ENCODE measurements at places on chromosomes 13 and 19. TPM values are rescaled to one million over a fixed set of nuclear protein-coding genes. Genes with fewer than 3 reads are reported as not detected.
A peak's percentile ranks its signal among the peaks of the same experiment; 100 is the strongest.

DNA sequence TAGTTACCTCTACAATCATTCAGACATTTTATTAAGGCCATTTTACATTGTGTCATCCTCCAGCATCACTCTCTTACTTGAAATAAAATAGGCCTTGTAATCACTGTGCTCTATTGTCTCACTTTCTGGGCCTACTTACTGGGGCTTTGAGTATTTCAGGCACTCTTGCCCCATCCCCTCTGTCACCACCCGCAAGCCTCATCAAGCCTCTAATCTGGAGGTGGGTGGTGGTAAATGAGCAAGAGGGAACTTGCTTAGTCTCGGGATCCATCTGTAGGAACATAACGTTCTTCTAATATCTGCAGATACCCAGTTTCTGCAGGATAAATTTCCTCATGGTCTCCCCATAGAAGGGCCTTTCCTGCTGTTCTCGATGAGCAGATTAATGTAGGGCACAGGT lies 19.4 kb upstream of the GPR18 start:
- DNase-seq = no peak

PPP1R37 gene
- total RNA-seq = 27.7 TPM

GRCh38 chr13:32829269-32829668 lies 187.0 kb upstream of the KL start:
- DNase-seq = no peak

HRC gene
- total RNA-seq = 154 TPM

CGB2 gene
- total RNA-seq = not detected

C19orf33 gene
- total RNA-seq = 16.6 TPM

CEACAM16 gene
- total RNA-seq = not detected

DNA sequence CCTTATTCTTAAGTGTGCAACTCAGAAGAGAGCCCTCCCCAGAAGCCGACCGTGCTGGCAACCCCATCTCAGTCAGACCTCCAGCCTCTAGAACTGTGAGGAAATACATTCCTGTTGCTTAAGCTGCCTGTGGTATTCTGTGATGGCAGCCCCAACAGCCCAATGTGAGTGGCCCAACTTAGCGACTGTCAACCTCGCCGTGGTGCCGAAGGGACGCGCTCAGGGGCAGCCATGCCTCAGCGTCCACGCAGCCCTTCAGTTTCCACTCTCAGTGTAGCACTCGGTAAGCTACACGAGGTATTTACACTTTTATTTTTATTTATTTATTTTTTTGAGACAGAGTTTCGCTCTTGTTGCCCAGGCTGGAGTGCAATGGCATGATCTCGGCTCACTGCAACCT lies 18.4 kb downstream of the PROZ start:
- no peak for DNase-seq

- peak; percentile 95 for DNase-seq
Observed at GRCh38 chr19:46288896-46289588, 7.8 kb upstream of the HIF3A start.

- no peak for DNase-seq
Observed at GRCh38 chr13:98313922-98314292, 136.8 kb upstream of the RNF113B start.

SLITRK1 gene
- 0.10 TPM for total RNA-seq

DNA sequence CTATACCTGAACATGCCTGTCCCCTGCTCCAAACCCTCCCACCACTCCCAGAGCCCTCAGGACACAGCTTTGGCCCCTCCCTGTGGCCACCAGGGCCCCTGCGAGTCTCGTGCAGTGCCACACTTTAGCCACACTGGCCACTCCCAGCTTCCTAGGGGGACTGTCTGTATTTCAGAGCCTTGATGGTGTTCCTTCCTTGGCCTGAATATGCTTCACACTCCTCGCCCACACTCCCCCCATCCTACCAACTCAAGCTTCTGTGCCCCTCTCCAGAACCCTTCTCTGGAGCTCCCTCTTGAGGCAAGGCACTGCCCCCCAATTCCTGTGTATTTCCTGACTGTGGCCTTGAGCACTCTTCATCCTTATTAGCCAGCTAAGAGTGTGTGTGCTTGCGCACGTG lies 80.2 kb downstream of the DPF1 start:
- no peak for DNase-seq

- DNase-seq = no peak
Observed at GRCh38 chr13:114106526-114106925, 25.9 kb downstream of the RASA3 start.

TRPC4 gene
- total RNA-seq = 2.1 TPM

BRME1 gene
- total RNA-seq = 3.1 TPM

DNA sequence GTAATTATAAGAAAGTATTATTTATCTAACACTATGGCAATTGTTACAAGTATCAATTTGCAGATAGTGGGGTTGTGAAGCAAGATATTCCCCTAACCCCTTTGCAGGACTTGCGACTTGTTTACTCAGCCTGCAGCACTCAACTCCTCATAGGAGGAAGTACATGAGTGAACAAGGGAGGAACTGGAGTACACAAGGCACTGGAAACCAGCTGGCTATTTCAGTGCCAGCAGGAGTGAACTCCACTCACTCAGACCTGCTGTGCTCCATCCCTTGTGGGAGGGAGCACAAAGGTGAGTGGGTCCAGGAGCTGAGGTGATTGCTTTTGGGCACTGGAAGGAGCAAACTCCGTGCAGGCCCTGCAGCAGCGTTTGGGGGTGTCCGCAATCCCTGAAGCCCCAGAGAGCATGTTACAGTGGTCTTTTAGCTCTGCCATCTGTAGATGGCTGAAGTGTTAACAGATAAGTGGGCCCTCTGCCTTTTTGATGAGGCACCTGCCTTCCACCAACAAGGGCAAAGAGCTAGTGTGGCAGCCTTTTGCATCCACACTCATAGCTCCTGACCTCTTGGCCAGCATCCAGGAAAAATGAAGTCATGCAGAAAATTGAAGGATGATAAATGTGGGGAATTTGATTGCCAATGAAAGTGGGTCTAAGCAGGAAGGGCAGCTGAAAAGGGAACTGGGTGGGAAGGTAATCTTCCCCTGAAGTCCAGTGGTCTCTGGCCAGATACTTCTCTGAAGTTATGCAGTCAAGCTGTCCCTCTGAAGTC lies 802.2 kb upstream of the MIR17HG start:
- DNase-seq = no peak

GRCh38 chr19:11154683-11155047 lies 917 bp downstream of the SPC24 start:
- no peak for DNase-seq

DNA sequence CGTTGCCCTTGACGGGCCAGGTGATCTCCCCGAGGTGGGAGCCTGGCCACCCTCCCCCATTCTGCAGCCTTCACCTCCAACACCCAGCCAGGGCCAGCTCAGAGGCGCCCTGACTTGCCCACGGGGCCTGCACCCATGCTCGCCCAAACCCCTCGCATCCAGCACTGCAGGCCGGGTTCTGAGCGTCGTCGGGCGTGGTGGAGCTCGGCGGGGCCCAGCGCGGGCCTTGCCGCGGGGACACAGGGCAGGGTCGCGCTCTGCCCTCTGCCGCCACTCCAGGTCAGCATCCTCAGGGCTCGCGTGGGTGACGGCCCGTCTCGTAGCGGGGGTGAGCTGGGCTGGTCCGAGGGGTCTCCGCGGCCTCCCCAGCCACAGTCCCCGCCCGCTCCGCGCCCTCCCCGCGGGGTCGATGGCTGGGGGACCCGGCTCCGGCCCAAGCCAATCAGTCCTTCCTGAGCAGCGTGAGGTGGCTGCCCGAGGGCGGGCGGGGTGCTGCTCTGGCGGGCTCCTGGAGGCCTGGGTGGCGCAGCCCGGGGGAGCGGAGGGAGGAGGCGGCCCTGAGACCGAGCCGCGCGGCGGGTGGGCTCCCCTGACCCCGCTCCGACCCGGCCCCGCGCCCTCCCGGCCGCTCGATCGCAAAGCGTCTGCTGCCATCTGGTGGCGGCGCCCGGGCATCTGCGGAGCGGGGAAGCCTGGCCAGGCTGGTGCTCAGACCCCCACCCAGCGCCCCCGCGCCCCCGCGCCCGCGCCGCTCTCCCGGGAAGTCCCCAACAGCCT lies 61.4 kb downstream of the CCNE1 start:
- DNase-seq = peak; percentile 78

DNA sequence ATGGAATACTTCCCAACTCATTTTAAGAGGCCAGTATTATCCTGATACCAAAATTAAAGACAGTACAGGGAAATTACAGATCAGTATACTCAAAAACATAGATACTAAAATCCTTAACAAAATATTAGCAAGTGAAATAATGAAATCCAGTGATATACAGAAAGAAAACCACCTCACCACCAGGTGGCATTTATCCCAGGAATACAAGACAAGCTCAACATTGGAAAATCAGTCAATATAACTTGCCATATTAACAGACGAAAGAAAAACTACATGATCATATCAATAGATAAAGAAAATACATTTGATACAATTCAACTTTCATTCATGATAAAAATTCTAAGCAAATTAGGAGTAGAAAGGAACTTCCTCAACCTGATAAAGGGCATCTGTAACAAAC lies 6.7 kb upstream of the GNA15 start:
- no peak for DNase-seq

GRCh38 chr13:74912898-74913297 lies 569.1 kb downstream of the TBC1D4 start:
- no peak for DNase-seq

GSX1 gene
- total RNA-seq = not detected

DNA sequence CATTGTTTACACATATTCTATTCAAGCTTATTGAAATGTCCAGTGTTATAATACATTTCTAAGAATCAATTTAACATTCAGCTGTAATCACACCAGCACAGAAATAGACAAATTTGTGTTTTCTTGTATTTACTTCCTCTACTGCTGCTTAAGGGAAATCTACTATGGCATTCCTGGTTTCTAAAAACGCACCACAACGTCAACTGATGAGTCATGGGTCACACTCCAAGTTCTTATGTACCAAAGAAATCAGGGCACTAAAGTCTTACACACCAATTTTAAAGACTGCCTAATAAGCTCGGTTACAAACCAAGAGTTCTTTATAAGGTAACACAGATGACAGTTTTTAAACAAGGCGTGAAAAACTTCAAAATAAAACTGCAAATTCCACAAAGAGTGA lies 13.2 kb downstream of the LNX2 start:
- no peak for DNase-seq

DNA sequence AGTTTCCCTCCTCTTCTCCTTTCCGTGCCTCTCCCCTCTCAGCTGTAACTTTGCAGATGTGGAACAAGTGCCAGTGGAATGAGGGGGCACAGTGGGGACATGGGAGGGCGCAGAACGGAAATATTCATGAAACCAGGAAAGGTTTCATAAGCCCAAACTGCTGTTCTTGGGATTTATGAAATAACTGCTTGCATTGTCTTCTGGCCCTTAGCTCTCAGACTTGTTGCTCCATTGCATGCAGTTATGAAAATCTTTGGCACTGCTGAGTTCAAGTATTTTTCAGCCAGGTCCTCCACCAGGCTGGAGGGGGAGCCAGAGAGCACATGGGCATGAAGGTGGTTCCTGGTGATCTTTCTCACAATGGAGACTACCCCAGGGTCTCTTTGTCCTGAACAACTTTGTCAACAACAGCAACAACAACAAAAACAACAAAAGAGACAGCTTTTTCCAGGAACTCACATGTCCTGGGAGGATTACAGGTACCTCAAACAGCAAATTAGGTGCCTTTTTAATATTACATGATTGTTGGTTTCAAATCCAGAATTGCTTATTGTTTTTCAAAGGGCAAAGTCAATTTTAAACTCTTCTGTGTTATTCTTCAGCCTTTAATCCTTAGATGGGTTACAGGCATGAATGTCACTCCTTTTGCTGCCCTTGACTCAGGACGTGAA lies 1.5 kb downstream of the RGCC start:
- peak; percentile 33 for DNase-seq

- DNase-seq = peak; percentile 88
Observed at GRCh38 chr13:83881917-83882605, at the start of gene SLITRK1. Gene SLITRK1 (minus strand): TSS chr13:83882474. CDS start chr13:83881507, 967 bp downstream.

ASPDH gene
- total RNA-seq = not detected

KLK3 gene
- not detected for total RNA-seq

DNA sequence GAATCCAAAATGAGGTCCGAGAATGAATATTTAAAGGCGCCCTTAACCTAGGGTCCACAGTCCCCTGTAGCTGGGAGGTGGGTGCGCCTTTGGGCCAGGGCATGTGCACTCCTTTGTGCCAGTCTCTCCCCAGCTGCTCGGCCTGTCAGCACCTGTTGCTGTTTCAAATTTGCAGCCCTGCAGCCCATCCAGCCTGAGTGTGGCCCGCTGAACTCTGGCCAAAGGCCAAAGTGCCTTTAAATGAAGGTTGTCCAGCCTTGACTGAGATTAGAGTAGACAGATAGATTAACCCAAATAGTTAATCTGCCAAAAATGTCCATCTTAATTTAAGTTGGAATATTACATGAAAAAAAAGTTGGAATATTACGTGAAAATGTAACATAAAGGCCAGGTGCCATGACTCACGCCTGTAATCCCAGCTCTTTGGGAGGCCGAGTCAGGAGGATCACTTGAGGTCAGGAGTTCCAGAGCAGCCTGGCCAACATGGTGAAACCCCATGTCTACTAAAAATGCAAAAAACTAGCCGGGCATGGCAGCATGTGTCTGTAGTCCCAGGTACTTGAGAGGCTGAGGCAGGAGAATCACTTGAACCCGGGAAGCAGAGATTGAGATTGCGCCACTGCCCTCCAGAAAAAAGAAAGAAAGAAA lies 25.3 kb downstream of the TPT1 start:
- no peak for DNase-seq

DNA sequence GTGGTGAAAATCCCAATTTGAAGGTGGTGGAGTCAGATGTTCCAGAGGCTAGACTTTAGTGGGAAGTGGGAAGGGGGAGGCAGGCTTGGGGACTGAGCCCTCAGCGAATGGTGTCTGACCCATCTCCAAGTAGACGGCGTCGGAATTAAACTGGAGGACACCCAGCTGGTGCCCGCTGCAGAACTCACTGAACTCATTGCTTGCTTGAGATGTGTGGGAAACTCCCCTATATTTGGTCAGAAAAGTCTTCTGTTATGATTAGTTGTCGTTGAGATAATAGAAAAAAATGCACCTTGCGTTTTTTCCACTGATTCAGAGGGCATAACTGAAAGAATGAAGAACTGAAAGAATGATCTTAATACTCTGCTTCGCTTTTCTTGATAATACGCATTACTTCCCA lies 871 bp upstream of the ZNF583 start:
- no peak for DNase-seq

ZIM2 gene
- total RNA-seq = 6.1 TPM

CA11 gene
- 3.7 TPM for total RNA-seq

Data from tongue (tissue), 3 donors.